ENCODE measurements at places on chromosomes 13 and 19.

- DNase-seq = no peak
Observed at GRCh38 chr13:105428811-105429210, 1106.7 kb downstream of the EFNB2 start.

DNA sequence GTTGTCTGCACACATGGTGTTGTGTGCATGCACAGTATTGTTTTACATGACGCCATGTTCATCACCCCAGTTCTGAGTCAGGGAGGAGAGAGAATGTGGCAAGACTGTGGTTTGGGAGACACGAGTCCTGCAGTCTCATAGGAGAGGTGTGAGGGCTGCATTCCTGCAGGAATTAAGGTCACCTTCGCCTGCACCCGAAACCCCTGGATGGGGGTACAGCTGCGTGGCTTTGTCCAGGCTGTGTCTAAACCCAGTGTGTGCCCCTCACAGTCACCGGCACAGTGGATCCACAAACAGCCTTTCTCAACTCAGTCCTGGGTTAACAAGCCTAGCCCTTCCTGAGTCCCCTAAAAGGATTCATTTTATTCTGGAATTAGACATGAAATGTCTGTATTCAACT, 5.7 kb downstream of the ADPRHL1 start:
- no peak for DNase-seq

DNA sequence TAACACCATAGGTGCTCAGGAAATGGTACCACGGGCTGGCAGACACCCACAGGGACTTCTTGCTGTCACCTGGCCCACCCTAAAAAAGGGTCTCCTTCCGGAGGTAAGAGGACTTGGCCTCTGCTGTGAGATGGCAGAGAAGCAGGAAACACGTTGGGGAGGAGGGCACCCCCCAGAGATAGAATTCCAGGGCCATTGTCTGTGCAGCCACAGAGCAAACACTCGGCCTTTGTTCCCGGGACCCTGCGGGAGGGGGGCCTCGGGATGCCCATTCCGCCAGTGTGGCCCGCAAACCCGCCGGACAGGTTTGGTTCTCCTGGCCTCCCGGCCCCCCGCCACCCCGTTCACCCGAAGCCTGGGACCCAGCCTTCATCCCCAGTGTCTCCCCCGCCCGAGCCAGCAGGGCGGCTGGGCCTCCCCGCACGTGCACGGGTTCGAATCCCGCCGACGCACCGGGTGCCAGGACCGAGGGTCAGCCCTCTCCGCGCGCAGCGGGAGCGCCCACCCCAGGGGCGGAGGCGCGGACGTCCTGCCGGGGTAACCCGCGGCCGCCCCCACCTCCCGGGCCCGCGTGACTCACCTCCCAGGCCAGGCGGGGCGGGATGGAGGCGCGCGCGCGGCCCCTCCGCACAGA, 714 bp downstream of the PLPP2 start:
- DNase-seq = no peak

DNA sequence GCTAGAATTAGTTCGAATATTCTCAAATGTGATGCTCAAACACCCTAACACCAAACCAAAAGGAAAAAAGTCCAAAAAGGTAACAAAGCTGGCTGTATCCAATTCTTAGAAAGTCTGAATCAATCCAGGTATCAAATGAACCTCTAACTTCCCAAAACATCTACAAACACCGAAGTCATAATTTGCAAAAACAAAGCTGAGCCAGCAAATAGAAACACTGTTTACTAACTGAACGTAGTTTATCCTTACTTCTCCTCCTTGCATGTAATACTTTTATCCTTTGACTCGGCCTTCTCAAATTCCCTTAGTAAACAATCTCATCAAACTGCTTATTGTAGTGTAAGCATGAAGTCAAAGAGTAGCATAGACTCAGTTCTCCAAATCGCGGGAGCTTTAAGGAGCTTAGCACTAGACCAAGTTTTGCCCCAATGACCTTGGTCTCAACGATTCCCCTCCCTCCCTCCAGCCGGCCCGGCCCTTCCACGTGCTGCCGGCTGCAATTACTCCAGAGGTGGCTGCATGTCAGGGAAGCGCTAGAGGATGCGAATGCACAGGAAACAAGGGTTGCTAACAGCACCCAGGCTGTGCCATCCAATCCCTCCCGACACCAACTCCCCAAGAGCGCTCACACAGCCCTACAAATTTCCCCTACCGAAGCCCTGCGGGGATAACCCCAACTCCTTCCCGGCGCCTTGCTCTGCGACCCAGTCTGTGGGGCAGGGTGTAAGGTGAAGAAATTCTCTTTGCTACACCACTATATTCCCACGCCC, 693 bp downstream of the XPO4 start:
- DNase-seq = no peak

- DNase-seq = no peak
Observed at GRCh38 chr13:70792121-70792520, 683.9 kb upstream of the KLHL1 start.

DNA sequence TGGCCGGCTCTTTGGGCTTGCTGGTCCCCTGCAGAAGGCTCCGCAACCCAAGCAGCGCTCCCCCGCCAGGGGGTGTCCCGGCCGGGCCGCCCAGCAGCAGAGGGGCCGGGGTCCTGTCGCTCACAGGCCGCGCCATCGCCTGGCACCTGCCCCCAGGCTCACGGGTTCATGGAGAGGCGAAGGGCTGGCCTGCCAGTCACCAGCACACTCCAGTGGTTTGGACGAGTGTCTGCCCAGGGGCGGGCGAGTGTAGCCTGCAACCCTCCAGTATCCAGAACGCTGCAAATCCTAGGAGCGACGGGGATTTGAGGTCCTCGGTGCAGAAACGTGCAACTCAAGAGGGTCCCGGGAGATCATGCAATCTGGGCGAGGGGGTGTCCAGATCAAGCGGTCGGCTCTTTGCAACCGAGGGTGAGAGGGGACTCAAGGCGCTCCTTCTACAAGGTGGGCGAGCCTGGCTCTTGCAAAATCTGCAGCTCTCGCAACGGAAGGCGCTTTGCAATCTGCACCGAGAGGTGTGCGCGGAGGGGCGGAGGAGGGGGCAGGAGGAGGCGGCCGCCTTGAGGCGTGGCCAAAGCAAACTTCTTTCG, at the start of gene DBP:
DBP (minus strand) TSS at position 521 of the 590 bp plus-strand sequence; CDS start at position 136, 385 bp downstream.
- DNase-seq = no peak
